ENCODE measurements at places on chromosomes 4 and X.

DNA sequence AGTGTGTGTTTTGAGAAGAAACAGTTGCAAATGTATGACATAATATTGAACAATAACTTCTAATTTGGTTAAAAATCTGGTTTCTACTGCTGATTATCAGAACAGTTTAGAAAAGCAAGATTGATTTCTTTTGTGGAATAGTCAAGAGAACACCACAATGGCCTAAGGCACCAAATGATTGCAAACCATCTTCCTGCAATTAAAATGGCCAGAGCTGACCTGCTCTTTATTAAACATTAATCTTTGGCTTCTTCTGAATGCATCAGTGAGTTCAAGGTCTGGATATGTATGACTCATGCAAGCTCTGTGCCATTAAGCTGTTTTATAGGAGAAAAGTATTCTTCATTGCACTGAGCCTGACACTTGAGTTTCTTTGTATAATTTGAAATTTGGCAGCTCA lies 107.8 kb upstream of the PDHA2 start:
- no peak for DNase-seq

DNA sequence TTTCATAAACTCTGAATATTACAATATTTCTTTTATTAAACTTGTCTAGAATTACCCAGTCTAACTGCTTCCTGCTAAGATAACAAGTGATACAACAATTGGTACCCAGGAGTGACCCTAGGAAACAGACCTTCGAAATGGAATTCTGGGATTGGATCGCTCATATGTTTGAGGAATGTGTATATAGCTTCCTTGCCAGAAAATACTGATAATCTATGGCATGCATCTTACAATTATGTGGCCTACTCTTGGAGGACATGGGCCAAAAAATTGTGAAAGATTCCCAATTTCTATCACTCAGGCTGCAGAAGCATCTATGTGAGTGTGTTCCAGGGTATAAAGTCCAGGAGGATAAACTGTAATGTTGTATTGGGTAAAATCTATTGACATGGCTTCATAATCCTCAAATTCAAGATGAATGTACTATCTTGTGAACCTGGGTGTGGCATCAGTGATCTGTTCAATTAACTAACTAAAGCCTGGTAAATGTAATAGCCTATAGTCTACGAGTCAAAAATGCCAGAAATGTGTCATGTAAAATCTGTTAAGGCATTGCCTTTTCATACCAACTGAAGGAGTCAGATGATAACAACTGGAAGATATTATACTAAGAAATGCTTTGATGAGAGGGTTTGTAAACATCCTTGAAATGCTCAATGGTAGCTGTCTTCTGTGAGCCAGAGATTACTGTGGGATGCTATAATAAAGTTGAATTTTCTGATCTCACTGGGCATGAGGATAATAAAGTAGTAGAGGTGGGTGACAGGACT lies 1499.3 kb downstream of the PCDH7 start:
- DNase-seq: no peak

GRCh38 chrX:97787311-97787710 lies 903.6 kb downstream of the RPA4 start:
- DNase-seq: no peak

GRCh38 chr4:183197140-183197539 lies 98.1 kb downstream of the WWC2 start:
- no peak for DNase-seq

DNA sequence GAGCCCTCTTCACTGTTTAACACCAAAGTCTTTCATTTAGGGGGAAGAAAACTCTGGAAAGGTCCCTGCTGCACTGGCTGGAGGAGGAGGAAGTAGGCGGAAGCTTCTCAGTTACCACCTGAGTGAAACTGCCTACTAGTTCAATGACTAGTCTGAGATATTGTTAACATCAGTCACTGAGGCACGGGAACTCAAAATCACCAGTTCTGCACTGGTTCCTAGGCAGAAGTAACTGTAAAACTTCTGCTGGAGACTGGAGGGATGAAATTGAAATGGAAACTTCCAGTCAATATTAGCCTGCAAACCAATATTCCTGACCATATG lies 178.3 kb downstream of the SNCA start:
- no peak for DNase-seq

DNA sequence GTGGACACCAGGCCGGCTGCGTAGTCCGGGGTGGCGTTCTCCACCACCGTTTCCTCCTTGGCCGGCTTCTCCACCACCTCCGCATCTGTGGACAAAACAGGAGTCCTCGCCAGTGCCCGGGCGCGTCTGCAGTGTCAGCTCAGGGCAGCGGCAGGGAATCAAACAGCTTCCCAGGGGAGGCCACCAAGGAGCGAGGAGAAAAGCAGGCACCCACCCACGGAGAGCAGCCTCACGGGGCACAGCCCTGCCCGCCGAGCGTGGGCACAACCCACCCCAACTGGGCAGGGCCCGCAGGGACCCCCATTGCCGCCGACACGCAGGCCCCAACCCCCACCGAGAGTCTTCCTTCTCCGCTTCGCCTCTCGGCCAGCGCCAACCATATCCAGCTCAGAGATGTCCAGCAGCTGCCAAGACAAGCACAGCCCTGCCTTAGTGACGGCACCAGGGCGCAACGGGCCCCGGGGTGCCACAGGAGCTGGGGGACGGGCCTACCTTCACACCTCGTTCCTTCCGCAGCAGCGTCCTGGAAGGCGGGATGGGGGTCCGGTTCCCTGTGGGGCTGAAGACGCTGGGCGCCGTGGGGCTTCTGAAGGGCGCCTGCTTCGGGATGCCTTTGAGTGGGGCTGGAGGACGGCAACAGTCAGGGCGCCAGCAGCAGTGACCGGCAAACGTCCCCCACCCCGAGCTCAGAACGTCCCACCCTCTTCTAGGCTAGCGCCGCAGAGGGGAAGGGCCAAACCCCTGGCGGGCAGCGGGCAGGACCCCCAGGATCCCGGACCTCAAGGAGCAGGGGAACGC lies 22.8 kb downstream of the NELFA start:
- DNase-seq: no peak

GRCh38 chrX:37383313-37383712 lies 34.1 kb downstream of the PRRG1 start:
- DNase-seq: no peak

- DNase-seq: no peak
These were observed 251.0 kb downstream of the KCNIP4 start for GRCh38 chr4:21697583-21697982.

DNA sequence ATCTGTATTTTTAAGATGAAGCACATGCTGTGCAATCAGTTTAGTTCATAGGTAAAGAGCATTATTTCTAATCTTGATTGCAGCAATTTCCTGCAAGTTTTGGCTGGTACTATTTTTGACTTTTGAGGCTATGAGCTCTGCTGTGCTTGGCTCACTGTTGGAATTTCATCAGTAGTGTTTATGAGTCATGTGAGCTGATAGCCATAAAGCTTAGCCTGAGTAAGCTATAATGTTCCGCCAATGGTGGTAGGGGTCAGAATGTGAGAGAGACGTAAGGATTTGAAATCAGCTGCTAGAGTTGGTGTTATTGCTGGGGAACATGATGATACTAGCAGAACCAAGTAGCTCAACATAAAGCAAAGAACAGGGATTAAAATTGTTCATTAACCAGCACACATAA lies 590.9 kb upstream of the GNPDA2 start:
- DNase-seq: no peak

DNA sequence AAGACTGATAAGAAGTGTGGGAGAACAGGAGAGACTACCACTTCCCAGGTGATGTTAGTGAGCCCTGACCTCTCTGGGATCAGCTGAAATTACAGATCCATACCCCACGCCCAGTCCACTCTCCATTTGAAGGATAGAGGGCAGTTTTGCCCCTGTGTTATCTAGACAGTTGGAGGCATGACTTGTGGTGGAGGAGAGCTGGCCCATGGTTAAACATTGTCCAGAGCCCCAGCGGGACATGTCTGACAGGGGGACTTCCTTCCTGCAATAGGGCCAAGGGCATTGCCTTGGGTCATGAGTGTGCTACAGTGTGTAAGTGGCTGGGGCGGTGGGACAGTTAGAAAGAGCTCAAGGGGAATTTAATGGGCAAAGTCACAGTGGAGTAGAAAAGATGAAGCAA lies 181.1 kb downstream of the MID1IP1 start:
- DNase-seq: no peak

GRCh38 chrX:149073479-149073878 lies 431.6 kb downstream of the IDS start:
- DNase-seq: no peak

- DNase-seq: no peak
These were observed 125.1 kb upstream of the FUNDC1 start for GRCh38 chrX:44667771-44668170.

- no peak for DNase-seq
These were observed 34.7 kb downstream of the P2RY8 start for GRCh38 chrX:1502241-1502640.

DNA sequence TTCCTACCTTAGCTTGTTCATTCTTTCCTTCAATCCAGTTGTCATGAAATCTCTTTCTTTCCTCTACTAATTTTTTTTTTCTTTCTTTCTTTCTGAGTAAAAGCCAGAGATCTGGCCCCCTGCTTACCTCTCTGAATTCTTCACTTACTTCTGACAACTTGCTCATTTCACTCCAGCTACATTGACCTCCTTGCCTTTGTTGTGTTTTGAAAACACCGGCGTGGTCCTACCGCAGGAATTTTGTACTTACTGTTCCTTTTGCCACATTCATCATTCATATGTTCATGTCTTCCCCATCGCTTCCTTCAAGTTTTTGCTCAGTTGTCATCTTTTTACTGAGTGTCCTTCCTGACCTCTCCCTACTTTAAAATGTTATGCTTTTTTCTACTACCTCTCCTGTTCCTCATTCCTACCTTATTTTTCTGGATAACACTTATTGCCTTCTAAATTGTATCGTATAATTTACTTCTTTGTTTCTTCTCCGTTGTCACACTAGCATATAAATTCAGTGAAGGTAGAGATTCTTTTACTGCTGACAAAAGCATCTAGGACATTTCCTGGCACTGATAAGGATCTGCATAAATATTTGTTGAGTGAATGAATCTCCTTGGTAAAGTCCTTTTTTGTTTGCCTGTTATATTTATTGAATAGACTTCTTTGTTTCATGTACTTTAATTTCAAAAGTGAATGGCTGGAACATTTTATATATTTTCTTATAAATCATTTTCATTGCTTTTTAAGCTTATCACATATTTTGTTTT lies 74.4 kb downstream of the NFKB1 start:
- no peak for DNase-seq

- DNase-seq: no peak
These were observed 775 bp downstream of the GRPEL1 start for GRCh38 chr4:7067126-7067451.

DNA sequence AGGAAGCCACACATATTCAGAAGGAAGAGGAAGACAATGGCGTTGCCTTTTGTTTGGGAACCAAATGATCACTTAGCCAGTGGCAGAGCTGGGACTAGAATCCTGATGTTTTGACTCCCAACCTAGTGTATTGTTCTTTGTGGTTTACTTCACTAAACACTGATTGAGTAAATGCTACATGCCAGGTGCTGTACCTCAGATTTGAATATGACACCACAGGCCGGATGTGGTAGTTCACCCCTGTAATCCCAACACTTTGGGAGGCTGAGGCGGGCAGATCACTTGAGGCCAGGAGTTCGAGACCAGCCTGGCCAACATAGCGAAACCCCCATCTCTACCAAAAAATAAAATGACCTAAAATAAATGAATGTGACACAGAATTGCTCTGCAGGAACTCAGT lies 8.4 kb downstream of the NDUFA1 start:
- DNase-seq: no peak

GRCh38 chrX:30525732-30526131 lies 51.8 kb downstream of the TASL start:
- DNase-seq: no peak

- no peak for DNase-seq
These were observed 44.5 kb downstream of the DTHD1 start for GRCh38 chr4:36325926-36326325.

DNA sequence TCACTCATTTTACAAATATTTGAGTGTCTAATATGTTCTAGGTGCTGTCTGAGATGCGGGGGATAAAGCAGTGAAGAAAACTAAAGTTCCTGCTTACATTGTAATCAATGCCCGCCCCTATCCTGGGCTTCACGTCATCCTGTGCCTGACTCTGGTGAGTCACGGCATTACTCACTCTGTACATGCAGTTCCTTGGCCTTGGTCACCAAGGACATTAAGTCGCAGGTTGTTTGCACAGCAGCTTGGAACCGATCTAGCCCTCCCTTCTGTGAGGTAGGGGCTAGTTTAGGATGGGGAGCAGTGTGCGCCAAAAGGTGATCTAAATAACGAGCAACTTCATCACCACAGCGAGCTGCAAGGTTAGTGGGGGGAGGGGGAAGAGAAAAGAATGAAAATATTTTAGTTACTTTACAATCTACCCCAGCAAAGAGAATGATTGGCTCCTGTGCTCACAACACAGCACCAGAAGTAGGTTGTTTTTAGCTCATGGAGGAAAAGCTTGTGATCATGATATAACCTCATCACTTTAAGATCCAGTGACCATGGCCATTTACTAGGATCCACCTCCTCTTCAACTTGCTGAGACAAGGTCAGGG lies 48.0 kb upstream of the HDAC8 start:
- no peak for DNase-seq

DNA sequence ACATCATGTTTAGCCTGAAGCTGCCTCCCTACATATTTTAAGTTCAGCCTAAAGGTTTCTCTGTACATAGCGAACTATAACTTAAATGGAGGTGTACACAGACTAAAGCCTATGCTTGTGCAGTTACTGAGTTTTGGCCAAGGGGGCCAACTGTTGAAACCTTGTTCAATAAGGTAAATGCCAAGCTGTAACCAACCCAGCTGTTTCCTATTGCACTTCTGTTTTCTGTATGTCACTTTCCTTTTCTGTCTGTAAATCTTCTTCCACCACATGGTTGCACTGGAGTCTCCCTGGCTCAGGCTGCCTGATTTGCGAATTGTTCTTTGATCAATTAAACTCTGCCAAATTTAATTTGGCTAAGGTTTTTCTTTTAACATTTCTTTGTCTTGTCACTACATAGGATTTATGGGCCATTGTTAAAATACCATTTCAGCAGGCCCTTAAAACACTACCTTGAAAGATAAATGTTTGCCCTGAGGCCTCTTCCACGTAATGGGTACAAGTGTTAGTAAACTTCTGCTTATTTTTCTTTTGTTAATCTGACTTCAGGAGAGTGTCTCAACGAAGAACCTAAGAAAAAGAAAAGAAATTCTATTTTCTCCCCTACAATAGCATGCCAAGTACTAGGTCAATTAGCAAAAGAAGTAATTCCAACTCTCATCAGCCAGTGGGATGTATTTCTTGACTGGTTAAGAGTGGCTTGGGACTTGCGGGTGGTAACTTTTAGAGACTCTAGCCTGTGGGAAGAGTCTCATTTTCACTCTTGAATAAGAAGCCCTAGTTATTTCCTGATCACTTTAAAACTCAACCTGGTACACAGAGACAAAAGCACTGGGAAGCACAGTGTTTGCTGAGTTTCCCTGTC lies 45.7 kb upstream of the PRSS12 start:
- DNase-seq: no peak

DNA sequence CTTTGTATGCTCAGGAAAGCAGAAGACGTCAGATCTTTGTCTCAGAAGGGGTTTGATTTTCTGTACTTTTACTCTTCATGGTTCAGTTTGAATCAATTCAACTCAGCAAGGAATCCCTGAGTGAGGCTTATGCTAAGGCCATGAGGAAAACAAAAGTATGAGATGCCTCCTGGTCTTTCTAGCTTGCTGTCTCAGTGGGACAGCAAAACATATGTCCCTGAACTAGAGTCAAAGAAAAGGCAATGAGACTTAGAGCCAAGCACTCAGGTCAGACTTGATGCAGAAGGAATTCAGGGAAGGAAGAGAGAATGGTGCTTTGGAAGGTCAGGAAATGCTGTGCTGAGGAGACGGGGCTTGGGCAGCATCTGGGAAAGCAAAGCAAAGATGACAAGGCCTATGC lies 236.2 kb upstream of the SFRP2 start:
- DNase-seq: no peak
